ENCODE measurements at places on chromosomes 1 and 21.

DNA sequence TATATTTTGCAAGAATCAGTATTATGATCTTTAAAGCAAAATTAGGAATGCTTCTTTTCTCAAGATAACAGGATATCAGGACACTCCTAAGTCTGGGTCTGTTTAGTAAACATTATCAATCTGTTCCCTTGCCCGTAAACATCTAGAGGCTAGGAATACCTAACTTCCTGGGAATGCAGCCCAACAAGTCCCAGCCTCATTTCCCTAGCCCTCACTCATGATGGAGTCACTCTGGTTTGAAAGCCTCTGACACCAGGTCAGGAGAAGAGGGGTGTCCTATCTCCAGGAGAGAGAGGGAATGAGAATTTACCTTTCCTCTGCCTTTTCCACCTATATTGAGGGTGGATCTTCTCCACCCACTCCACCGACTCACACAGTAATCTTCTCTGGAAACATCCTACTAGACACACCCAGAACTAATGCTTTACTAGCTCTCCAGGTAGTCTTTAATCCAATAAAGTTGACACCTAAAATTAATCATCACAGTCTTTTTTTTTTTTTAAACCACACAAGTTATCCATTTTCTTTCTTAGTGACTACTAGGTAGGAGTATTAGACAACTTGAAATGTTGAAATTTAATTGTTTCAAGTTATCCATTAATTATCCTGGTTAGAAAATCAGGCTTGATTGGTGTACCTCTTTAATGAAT is 659.3 kb downstream of the USP25 start:
- DNase-seq, result no peak

- no peak for DNase-seq
Observed at GRCh38 chr1:83098791-83099190, 900.1 kb downstream of the TTLL7 start.

DNA sequence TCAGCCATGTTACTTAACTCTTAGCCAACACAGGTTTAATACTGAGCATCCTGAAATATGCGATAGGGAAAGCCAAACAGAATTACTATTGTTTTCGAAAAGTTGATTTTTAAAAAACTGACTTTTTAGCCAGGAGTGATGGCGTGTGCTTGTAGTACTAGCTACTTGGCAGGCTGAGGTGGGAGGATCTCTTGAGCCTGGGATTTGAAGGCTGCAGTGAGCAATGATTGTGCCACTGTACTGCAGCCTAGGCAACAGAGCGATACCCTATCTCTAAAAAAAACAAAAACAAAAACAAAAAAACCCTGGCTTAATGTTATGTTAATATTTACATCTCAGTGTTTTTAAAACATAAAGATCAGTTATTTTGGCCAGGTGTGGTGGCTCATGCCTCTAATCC is 16.7 kb downstream of the NMNAT1 start:
- no peak for DNase-seq

- no peak for DNase-seq
Observed at GRCh38 chr1:193321242-193321840, 134.9 kb upstream of the B3GALT2 start.

- no peak for DNase-seq
Observed at GRCh38 chr1:12185918-12186678, 19.3 kb downstream of the TNFRSF1B start.

DNA sequence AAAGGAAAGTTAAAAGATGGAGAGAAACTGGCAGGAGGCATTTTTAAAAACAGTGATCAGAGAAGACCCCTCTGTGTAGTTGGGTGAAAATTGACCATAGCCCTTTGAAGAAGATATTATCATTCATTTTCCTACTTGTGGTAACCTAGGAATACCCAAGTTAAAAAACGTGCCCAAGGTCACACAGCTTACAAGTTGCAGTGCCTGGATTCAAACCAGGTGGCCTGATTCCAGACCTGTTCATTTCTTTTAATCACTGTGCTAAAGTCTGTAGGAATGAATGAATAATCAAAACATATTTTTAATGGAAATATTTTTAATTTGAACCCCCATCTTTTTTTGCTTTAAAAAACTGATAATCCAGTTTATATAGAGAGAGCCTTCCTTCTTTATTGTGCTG is 35.6 kb downstream of the MARK1 start:
- DNase-seq, result no peak

DNA sequence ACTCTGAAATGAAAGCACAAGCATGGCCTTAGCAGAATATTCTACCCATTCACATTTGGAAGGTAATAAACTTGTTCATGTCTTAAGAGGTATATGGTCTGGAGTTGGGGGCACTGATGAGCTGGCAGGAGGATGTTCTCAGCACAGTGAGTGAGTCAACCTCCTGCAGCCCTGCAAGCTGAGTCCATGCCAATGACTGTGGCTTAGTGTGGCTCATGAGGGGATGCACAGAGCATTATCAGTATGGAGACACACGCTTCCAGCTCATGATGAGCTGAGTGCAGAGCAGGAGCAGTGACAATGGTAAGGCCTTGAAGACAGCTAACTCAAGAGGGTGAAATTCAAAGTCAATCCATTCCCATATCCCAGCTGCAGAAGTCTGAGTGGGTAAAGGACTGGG is 102.3 kb downstream of the TNFSF18 start:
- no peak for DNase-seq

DNA sequence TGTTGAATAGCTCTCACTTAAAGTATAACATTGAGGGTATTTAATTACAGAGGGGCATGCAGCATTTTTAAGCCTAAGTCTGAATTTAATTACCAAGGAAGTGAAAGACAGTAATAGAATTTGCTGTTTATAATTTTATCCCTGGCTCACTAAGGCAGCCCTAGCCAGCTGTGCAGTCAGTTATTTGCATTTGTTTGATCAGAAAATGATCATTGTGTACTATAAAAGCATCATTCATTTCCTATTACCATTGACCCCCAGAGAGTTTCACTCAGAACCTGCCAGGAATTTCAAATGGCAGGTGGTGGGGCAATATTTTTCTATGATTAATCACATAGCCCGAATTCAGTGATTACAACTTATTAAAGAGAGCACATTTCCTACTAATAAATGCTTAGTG is 277.1 kb upstream of the KAZN start:
- no peak for DNase-seq

GRCh38 chr21:41950941-41951351 is 2.9 kb downstream of the C2CD2 start:
- no peak for DNase-seq

- peak; percentile 38 for DNase-seq
Observed at GRCh38 chr1:168755800-168756418, 26.9 kb upstream of the DPT start.

GRCh38 chr21:35088319-35088771 is 39.2 kb upstream of the RUNX1 start:
- no peak for DNase-seq

DNA sequence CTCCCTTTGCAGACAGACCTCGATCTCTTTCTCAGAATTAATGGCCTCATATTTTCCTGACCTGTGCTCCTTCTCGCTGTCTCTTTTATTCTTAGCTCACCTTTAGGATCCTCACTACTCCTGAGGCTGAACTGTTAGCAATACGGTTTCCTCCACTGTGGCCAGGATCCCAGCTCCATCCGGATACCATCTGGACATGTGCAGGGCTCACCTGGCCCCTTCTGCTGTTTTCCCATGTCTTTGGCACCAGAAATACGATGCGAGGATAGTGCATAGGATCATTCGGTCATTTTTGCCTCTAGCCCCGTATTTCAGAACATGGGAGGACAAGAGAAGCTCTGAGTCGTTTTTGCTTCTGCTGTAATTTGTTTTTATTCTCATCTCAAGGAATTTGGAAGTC is 108.5 kb upstream of the KIF26B start:
- DNase-seq, result no peak

DNA sequence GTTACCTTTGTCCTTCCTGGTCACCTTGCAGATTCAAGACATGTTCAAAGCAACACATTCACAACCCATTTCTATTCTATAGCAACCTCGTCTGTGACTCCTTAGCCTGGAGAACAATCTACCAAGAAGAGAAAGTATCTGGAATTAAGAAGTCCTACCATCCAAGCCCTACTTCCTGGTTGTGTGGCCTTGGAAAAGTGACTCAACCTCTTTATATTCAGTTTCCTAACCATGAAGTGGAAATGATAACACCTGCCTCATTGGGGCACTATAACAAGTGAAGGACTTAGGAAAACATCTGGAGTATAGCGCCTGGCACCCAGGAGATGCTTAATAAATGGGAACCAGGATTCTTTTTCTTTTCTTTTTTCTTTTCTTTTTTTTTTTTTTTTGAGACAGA is 36.5 kb upstream of the SRRM1 start:
- DNase-seq, result no peak

DNA sequence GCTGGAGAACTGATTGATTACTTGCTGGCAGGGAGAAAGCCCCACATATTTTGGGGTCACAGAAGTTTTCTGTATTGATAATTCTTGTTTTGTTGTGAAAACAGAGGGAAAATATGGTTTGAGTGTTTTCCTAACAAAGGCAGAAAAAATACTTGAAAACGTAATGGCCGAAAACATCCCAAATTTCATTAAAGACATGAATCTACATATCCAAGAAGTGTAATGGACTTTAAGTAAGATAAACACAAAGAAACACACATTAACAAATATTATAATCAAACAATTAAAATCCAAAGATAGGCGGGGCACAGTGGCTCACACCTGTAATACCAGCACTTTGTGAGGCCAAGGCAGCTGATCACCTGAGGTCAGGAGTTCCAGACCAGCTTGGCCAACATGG is 39.6 kb downstream of the SHCBP1L start:
- no peak for DNase-seq

DNA sequence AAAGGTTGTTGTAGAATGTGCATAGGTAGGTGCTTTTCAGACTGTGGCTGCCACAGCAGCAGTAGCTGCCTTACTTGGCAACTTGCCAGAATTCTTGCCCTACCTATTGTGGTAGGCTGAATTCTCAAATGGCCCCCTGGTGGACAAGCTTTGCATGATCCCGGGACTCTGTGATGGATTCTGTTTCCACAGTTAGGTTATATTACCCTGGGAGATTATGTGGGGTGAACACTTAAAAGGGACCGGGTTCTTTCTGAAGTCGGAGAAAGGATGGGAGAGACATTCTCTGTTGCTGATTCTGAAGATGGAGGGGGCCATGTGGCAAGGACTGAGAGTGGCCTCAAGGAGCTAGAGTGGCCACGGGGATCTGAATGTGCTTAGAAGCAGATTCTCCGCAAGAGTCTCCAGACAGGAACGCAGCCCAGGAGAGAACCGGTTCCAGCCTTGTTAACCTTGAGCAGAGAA is 32.1 kb upstream of the KCNE1 start:
- DNase-seq, result no peak
